ENCODE measurements at places on chromosomes 5 and 9. TPM values are rescaled to one million over a fixed set of nuclear protein-coding genes. Genes with fewer than 3 reads are reported as not detected.

ANKRD31 gene
- 0.10 TPM for polyA plus RNA-seq

ANGPTL2 gene
- 0.08 TPM for polyA plus RNA-seq

RNF183 gene
- polyA plus RNA-seq, result not detected

AMBP gene
- polyA plus RNA-seq, result not detected

SET gene
- polyA plus RNA-seq, result 257 TPM

SLC34A1 gene
- not detected for polyA plus RNA-seq

TTC1 gene
- 80.0 TPM for polyA plus RNA-seq

FSTL4 gene
- not detected for polyA plus RNA-seq

MOB3B gene
- polyA plus RNA-seq, result 7.1 TPM

ZNF300 gene
- polyA plus RNA-seq, result 1.0 TPM

Data from IgD-negative memory B cell (primary cell).